ENCODE measurements at places on chromosomes 2 and 18.
A peak's percentile ranks its signal among the peaks of the same experiment; 100 is the strongest.

DNA sequence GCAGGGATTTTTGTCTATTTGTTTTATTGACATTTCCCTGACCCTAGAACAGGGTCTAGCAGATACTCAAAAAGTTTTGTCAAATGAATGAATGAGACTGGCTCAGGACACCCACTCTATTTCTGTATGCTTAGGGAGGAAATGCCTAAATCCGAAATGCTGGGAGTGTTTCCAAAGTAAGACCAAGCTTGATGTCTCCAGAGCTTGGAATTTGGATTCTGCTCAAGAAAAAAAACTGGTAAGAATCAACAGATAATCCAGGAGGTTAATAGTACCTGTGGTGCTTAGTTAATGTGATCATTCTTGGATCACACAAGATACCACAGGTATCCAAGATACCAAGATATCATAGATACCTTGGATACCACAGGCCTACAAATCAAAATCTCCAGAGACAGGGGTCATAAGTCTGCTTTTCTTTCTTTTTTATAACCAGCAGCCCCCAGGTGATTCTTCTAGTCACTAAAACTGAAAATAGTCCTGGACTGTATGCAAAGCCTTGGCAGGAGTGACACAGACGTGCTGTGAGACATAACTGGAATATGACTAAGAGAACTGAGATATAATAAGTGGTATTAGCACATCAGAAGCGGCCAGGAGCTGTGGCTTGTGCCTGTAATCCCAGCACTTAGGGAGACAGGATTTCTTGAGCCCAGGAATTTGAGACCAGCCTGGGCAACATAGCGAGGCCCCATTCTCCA lies 39.9 kb upstream of the SP3 start:
- DNase-seq: no peak

GRCh38 chr2:149616681-149617456 lies 29.3 kb upstream of the MMADHC start:
- no peak for DNase-seq

GRCh38 chr18:48868468-48869466 lies 82.0 kb downstream of the SMAD7 start:
- peak; percentile 37 for DNase-seq

DNA sequence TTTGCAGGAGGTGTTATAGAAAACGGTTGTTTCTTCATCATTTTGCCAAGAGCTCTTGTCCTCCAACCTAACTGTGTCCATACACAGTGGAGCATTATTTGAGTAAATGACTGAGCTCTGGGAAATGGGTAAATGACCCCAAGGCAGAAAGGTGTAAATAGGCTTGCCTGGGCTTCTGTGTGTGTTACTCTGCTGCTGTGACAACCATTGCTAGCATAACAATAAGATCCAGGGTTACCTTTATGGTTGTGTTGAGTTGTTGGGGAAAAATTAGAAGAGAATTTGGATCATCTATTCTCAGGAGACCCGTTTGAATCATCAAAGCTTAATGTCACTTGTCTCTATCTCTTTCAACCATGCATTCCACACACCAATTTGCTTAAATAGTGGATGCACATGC lies 672.7 kb downstream of the DPP10 start:
- no peak for DNase-seq

DNA sequence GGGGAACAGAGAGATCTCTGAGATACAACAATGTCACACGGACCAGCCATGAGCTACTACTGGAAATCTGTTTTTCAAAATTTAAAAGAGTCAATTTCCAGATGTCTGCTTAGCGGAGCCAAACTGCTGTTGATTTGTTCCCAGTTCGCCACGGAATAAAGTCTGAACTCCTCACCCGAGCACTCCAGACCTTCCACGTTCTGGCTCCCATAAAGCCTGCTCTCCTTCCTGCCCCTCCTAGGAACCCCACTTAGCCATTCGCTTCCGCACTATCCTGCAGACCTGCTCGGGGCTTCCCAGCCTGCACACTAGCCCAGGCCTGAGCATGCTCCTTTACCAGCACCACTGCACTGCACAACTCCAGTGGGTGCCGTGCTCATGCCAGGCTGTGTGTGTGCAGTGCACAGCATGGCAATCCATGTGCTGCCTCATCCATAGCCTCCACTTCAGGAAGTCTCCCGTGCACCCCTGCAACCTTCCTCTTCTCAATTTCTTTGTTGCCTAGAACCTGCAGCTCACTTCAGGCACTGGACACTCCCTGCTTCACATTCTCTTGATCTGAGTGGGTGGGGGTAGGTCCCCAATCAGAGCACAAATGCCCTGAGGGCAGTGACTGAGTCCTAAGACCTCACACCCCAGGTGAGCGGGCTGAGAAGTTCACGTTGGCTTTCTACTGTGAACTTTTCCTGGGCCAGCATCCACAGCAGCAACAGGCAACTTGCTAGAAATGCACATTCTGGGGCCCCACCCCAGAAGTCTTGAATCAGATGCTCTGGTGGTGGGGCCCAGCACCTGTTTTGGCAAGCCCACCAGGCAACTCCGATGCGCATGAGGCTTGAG lies 53.7 kb downstream of the ZBTB7C start:
- no peak for DNase-seq

- no peak for DNase-seq
Observed at GRCh38 chr2:72719416-72719815, 106.4 kb downstream of the EXOC6B start.

DNA sequence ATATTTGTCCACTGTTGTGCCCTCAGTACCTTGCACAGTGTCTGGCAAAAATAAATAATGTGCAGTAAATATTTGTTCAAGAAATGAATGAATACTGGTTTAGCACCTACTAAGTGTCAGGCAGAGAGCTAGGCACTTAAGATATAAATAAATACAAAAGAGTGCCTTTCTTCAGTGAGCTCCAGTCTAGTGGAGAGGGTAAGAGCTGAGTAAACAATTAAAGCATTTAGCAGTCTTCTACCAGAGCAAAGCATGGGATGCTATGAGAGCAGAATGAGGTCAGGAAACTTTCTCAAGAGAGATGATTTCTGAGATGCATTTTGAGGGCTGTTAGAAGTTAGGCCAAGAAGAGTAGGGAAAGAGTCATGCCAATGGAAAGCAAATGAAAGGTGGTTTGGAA lies 314.7 kb downstream of the DSC3 start:
- DNase-seq: no peak

DNA sequence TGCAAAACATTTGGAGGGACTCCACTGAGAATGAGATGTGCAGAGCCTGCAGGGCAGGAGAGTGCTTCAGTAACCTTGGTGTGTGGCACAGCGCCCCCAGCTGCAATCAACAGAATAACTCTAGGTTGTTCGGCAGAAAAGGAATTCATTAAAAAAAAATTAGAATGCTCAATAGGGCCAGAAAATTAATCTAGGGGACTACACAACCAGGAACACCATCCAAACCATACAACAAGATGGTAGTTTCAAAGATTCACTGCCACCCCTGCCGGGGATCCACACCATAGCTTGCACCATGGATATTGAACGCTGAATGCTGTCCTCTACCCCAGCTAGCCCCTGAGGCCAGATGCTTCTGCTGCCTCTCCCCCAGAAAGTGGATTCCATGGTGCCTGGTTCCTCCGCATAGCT lies 50.1 kb downstream of the THUMPD2 start:
- DNase-seq: no peak

DNA sequence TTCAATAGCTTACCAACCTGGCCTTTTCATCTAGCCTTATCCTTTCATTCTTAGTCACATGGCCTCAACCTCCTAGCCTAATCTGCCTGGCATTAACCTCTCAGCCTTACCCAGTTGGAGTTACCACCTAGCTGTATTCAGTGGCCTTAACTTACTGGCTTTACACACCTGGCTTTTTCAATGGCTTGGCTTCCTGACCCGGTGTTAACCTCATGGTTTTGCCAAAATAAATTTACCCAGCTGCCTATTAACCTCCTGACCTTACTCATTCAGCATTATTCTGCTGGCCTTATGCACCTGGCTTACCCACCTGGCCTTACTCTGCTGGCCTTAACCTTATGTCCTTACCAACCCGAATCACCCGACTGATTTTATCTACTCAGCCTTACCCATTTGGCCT lies 135.5 kb upstream of the ZSWIM2 start:
- no peak for DNase-seq

GRCh38 chr2:162720559-162721271 lies 117.9 kb downstream of the KCNH7 start:
- DNase-seq: no peak

DNA sequence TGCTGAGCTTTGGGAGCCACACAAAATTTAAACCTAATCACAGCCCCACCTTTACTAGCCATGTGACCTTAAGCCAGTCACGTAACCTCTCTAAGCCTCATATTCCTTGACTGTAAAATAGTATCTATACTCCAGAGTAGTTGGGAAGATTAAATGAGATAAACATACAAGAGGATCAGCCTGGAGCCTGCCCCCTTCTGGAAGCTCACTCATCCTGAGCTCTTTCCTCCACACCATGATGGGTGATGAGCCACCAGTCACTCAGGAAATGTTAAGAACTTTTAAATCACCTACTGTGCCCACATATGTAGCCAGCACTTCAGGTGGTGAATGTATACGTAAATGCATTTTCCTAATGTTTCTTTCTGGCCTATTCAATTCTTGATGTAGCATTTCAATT lies 195.9 kb upstream of the DDX18 start:
- DNase-seq: no peak

GRCh38 chr18:58042826-58043490 lies 1.1 kb upstream of the NEDD4L start:
- DNase-seq: no peak

GRCh38 chr2:3142210-3142609 lies 235.4 kb downstream of the EIPR1 start:
- no peak for DNase-seq

DNA sequence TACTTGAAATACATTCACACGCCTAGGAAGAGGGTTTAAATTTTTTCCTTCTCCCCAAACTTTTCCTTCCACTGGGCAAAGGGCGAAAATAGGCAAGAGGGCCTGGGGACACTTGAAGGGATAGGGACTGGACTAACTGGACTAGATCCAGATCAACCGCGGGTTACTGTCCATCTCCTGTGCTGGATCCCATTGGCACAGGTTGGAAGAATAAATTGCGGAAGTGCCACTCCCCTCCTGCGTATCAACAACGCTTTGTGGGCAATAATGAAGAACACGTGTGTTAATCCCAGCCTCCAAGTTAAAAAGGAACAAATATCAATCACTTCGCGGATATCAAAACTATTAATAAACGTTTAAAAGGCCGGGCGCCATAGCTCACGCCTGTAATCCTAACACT lies 1.7 kb upstream of the FZD5 start:
- DNase-seq: no peak

DNA sequence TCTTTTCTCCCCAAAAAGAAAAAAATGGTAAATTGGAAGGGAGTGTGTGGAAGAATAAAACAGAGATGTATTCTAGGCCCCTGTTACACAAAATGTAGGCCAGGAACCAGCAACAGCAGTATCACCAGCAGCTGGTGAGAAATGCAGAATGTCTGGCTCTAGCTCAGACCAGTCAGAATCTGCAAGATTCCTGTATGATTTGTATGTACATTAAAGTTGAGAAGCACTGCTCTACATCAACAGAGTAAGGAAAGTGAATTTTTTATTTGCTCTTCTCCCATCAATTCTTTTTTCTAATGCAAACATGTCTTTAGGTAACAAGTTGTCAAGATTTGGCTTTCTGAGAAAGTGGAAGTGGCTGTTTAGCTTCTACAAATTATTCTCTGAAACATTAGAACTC lies 235.4 kb upstream of the FANCL start:
- no peak for DNase-seq

DNA sequence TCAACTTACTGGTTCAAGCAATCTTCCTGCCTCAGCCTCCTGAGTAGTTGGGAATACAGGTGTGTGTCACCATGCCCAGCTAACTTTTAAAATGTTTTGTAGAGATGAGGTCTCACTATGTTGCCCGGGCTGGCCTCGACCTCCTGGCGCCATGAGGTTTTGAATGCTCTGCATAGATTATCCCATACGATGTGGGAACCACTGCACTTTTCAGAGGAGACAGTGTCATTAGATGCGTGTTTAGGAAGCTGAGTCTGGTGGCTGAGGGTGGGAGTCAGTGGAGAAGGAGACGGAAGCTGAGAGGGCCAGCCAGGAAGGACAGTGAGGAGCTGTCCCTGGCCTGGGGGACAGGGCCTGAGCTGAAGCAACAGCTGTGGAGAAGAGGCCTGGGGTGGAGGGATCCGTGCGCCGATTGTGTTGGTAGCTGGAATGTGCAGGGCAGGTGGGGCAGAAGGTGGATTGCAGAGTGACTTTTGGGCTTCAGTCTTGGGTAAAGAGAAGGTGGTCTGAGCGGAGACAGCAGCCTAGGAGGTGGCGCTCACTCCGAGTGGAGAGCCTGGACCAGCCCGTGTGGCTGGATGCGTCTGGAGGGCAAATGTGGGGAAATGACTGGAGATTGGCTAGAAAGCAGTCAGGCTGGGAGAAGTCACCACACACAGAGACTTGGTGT lies 68.0 kb downstream of the LDLRAD4 start:
- no peak for DNase-seq

- no peak for DNase-seq
Observed at GRCh38 chr2:105032476-105032875, 5.4 kb upstream of the MRPS9 start.

GRCh38 chr18:77111449-77111848 lies 21.1 kb downstream of the MBP start:
- DNase-seq: no peak

- no peak for DNase-seq
Observed at GRCh38 chr18:48751727-48752468, 198.9 kb downstream of the SMAD7 start.

DNA sequence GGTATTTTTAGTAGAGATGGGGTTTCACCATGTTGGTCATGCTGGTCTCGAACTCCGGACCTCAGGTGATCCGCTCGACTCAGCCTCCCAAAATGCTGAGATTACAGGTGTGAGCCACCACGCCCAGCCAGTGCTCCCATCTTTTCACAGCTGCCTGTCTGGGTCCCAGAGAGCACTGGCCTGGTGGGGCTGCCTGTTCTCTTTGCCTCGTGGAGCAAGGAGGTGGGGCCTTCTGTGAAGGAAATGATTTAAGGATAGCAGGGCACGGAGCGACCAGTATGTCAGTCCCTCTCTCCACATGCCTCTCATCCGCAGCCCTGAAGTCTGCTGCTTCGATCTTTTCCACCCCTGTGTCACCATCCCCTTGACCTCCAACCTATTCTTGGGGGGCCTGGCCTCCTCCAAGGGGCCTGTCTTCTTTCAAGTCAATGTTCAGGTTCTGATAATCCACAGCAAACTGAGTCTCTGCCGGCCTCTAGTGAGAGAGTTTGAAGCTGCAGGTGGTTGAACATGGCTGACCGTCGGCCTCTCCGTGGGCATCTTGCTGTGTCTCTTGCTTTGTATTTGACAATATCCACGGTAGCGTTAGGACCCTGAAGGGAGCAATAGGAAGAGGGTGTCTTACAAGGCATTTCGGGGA lies 28.2 kb upstream of the GIGYF2 start:
- no peak for DNase-seq

- DNase-seq: no peak
Observed at GRCh38 chr2:101116841-101117552, 34.2 kb downstream of the TBC1D8 start.

DNA sequence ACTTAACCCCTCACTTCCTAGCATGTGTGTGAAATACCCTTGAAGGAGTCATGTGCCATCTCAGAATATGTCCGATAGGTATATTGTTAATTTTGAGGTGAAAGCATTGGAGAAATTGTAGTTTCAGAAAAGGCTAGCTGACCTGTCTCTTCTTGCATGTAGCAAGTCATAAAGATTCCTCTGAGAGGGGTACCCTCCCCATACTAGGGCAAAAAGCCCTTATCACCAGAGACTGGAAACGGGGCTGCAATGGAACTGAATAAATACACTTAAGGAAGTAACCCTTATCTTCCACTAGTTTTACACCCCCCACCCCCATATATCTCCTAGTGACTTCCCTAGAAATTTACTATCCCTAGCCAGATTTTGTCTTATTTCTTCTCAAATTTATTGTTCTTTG lies 1.8 kb upstream of the SF3B6 start:
- DNase-seq: no peak

GRCh38 chr18:79528846-79529245 lies 133.1 kb downstream of the NFATC1 start:
- DNase-seq: peak; percentile 82

All from CD4-positive, alpha-beta T cell treated with Interleukin-6 for 4 hours (primary cell).